ENCODE measurements at places on chromosomes 1 and 21.

- no peak for DNase-seq
Measured at GRCh38 chr1:118947003-118947765, 41.0 kb downstream of the TBX15 start.

DNA sequence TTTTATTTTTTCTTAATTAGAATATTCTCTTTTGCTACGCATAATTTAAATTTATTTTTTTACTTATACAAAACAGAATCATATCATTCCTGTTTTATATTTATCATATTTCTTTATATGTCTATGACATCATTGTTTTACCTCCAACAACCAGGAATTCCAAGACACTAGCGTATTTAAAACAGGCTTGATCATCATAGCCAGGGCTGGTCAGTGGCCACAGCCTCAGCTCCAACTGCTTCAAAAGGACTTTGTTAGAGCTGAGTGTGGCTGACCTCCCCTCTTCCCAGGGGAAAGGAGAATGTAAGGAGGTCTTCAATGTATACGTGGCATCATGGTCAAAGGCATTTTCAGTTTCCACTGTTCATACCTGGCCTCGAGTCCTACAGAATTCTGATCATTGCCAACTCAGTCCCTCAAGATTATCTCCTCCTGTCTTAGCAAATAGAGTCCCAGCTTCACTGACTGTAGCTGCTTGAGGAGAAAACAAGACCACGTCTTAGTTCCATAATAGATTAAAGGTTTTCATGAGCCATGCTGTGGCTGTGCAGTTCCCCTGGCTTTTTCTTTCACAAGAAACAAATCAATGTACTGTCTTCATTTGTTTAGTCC lies 444.0 kb downstream of the PTPRC start:
- no peak for DNase-seq

- DNase-seq = no peak
Measured at GRCh38 chr1:4549930-4550329, 104.5 kb upstream of the AJAP1 start.

- no peak for DNase-seq
Measured at GRCh38 chr1:31757204-31757679, 6.9 kb downstream of the ADGRB2 start.

DNA sequence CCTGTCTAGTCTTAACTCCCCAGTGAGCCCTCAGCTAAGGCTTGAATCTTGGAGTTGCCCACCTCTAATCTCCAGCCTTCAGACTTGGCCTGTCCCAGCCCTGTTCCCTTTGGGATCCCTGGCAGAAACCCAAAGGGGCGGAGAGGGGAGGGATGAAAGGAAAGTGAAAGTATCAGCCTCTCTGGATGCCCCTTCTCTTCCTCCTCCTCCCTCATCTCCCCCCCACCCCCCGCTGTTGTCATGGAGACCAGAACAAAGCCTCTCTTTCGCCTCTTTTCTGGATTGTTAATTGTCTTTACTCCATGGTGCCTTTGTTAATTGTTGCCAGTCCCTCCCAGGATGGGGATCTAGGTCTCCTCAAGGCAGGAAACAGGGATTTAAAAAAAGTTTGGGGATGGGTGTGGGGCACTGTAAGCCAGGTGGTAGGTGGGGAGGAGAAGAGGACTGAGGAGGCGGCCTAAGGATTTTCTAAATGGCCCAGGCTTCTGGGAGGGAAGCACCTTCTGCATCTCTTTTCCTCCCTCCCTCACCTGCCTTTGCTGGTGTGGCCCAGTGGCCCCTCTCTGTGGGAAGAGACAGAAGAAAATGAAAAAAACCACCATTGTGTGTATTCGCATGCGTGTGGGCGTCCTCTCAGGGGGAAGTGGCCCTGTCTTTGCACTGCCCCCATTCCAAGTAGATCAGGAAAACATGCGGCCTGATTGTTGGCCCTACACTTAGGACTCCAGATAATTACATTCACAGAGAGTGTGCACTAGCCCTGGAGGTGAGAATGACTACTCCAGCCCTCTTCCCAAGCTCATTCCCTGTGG lies 7.5 kb upstream of the SOX13 start:
- DNase-seq = no peak
